ENCODE measurements at places on chromosomes 6 and 20. TPM values are rescaled to one million over a fixed set of nuclear protein-coding genes. Genes with fewer than 3 reads are reported as not detected.

Gene LINC00237
- not detected for total RNA-seq

Gene FAM217A
- not detected for total RNA-seq

Gene LAMA4
- 0.50 TPM for total RNA-seq

DNA sequence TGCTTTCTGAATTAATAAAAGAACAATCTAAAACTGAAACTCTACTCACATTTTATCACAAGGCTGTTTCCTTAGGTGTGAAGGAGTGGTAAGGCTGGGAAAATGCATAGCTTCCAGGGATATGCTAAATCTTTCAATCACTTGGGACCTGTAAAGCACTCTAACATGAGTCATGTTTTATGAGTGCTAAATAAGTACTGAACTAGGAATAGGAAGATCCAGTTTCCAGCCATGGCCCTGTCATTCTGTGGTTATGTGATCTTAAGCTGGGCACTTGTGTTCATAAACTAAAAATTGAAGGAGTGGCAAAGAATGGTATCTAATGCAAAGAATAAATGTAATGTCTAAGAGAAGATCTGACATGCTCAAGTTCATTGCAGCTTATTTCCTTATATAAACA, 6.1 kb upstream of the TMEM200A start:
- H3K4me1 ChIP-seq = no peaks in the 10 kb centered on the region
- H3K27me3 ChIP-seq = peaks cover 7% of the 10 kb centered on the region
- H3K27ac ChIP-seq = no peak overlapping the region
- H3K36me3 ChIP-seq = no peaks in the 10 kb centered on the region
- no peak for DNase-seq

DNA sequence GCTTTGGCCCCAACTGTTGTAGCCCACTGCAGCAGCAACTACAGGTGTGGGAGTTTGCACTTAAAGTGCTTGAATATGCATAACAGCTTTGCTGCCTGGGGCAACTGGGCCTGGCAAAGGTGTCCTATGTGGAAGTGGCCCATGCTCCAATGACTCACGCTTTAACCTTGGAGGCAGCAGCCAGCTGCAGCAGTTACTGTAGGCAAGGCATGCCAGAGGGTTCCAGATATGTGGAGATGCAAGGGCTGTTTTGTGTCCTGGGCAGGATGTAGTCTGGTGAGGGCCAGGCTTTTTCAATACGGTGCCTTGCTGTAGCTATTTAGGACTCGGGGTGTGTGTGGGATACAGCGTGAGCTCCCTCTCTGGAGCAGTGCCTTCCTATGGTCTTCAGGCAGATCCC, 150.3 kb downstream of the NKAIN2 start:
- H3K4me3 ChIP-seq = no peak overlapping the region
- H3K27me3 ChIP-seq = no peaks in the 10 kb centered on the region
- H3K4me1 ChIP-seq = no peaks in the 10 kb centered on the region
- no peak for DNase-seq

DNA sequence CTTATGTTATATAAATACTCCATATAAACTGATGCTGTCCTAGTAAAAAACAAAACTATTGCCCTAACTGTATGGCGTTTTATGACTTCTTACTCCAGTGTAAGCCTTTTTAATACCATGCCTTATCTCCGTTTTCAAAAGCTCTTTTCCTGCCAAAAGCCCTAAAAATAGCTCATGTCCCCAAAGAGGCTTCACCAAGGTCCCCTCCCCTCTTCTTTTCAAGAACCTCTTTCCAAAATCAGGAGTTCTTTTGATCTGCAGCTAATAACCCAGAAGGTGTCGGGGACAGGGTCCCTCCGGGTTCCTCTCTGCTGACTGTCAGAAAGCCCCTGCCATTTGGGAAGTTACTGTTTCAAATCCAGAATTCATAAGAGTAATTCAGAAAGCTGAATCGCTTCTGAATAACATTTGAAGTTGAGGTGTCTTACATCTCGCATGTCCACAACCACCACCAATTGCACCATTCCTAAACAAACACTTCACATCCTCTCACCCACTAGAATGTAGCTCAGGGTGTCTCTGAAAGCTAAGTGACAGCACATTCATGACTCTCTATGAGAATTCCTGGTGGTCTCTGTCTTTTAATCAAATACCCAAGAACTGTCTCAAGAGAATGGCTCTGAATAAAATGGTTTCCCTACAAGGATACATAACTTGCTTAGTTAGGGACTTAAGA, 13.3 kb downstream of the TASP1 start:
- no peak overlapping the region for H3K27ac ChIP-seq
- no peak for DNase-seq
- no peaks in the 10 kb centered on the region for H3K36me3 ChIP-seq
- no peak overlapping the region for H3K4me3 ChIP-seq
- H3K27me3 ChIP-seq = no peaks in the 10 kb centered on the region

DNA sequence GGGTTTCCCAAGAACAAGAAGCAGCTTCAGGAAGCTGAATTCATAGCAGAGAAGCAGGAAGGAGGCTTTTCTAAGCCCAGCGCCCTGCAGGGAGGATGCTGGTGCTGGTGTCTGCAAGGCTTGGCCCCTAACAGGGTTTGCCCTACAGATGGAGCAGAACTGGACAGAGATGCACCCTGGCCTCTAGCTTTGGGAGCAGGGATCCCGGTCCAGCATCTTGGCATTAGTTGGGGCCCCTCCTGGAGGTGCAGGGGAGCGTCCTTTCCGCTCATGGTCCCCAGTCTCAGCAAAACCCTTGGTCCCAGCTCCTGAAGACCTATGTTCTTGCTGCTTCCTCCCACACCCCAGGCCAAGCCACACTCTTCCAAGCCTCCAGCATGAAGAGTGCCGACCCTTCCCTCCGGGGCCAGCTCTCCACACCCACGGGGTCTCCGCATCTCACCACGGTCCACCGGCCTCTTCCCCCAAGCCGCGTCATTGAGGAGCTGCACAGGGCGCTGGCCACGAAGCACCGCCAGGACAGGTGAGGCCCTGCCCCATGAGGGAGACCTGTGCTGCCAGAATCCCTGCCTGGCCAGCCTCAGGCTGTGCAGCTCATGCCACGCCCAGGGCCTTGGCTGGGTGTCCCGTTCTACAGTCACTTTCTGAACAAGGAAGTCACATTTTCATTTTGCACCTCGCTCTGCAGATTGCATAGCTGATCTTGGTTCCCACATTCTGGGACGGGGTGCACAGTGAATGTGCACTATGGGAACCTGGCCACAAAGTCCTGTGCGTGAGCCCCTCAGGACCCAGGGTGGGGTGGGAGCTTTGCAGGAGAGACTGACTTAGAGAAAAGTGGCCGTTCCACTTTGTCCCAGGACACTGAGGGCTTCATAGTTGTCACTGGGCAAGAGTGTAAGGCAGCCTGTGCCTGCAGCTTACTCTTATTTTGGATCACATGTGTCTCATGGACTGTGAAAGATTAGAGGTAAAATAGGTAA, 160.2 kb downstream of the SYCP2 start:
- no peak overlapping the region for H3K4me3 ChIP-seq
- H3K27ac ChIP-seq = no peak overlapping the region
- H3K4me1 ChIP-seq = no peaks in the 10 kb centered on the region

- H3K27me3 ChIP-seq = no peaks in the 10 kb centered on the region
- DNase-seq = no peak
- no peak overlapping the region for H3K4me3 ChIP-seq
- no peak overlapping the region for H3K27ac ChIP-seq
- no peaks in the 10 kb centered on the region for H3K36me3 ChIP-seq
These were observed 56.7 kb downstream of the TRIM38 start for GRCh38 chr6:26019261-26019830.

DNA sequence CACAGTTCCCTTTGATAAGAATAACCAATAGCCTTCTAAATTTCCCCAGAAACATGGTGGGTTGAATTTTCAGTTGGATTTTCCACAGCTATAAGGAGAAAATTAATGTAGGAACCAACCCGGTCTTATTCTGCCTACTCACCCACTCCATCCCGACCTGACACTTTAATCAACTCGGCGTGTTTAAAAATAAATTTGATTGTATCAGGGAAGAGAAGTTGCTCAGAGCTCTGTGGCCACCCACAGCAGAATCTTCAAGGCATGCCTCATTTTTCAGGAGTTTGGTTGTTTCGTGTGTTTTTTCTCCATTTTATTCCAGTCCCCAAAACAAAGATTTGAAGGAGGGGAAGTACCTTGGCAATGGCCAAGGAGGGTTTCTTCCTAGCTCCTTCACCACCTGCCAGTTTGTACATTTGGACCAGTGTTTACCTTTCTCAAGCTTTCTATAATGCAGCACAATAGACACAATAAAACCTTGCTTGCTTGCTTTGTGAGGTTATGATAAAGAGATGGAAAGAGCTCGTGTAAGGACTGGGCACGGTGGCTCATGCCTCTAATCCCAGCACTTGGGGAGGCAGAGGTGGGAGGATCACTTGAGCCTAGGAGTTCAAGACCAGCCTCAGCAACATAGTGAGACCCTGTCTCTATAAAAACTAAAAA, 297.2 kb upstream of the JARID2 start:
- H3K27me3 ChIP-seq = no peaks in the 10 kb centered on the region
- H3K36me3 ChIP-seq = no peaks in the 10 kb centered on the region
- DNase-seq = no peak

GRCh38 chr6:42963855-42964605, 3.5 kb downstream of the GNMT start:
- peaks cover 4% of the 10 kb centered on the region for H3K4me1 ChIP-seq
- no peak overlapping the region for H3K4me3 ChIP-seq
- H3K27me3 ChIP-seq = peaks cover 30% of the 10 kb centered on the region

DNA sequence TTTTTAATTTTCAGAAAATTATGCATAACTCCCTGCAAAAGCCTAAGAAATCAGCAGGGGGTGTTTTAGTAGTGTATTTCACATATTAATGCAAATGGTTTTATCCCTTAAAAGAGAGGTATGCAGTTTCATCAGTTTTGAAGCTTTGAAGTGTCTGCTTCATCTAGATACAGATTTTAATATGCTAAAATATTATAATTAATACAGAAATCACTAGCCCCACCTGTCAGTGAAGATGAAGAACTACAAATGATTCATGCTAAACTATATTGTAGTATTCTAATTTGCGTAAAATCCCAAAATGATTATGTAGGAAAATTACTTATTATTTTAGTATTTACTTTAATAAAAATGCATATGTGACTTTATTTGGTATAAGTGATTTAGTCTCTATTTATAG, 2.9 kb upstream of the TFB1M start:
- H3K27ac ChIP-seq = no peak overlapping the region
- H3K4me1 ChIP-seq = peaks cover 4% of the 10 kb centered on the region
- H3K4me3 ChIP-seq = no peak overlapping the region
- no peaks in the 10 kb centered on the region for H3K27me3 ChIP-seq

DNA sequence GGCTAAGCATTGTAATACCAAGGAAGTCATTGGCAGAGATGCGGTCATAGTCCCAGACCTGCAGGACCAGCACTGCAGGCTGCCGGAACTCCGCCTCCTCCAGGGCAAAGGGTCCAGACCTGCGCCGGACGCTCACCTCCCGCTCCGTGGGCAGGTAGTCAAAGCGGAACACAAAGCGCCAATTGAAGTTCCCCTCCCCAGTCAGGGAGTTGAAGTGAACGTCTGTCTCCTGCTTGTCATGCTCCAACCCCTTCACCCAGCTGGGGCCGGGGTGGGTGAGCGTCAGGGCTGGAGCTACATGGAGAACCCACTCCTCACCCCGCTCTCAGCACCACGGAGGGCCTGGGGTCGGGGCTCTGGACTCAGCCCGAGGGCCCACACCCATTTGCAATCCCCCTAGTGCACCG, 18.2 kb downstream of the ERGIC3 start:
- no peaks in the 10 kb centered on the region for H3K4me1 ChIP-seq
- H3K27me3 ChIP-seq = no peaks in the 10 kb centered on the region
- no peak overlapping the region for H3K27ac ChIP-seq
- no peak for DNase-seq
